ENCODE measurements at places on chromosomes 5 and 9.

GRCh38 chr9:135410831-135411473, 68.6 kb upstream of the PPP1R26 start:
- peak; percentile 40 for DNase-seq

DNA sequence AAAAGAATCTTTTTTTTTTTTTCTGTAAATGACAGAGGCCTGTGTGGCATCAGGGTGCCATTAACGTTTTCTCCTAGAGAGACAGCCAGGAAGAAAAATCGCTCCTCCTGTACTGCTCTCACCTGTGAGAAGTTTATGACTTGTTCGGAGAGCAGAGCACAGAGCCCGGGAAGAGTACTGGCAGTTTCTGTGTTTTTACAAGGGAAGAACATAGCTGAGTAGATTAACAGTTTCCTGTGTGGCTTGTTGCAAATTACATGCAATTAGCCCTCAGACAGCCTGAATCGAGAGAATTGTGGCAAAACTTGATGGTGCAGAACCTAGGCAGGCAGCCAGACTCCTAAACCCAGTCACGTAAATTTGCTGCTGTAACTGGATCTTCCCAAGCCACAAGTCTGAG, 32.1 kb downstream of the PRKACG start:
- no peak for DNase-seq

GRCh38 chr9:72935595-72935994, 17.3 kb downstream of the ALDH1A1 start:
- no peak for DNase-seq

DNA sequence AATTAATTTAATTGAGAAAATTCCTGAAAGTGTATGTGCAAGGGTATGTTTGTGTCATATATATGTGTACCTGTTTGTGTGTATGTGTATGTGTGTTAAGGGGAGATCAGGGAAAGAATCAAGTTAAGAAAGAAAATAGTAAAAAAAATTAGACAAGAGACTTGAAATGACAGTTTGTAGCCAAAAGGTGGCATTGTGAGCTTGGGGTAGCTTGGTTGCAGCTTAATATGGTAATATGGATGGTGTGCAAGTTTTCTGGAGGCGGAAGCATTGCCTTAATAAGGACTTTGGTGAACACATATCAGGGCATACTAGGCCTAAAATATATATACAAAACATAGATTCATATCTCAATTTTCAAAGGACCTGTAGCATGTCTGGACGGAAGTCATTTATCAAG, 129.9 kb downstream of the INSYN2B start:
- DNase-seq, result no peak

- DNase-seq, result no peak
Measured at GRCh38 chr9:1951446-1951845, 63.7 kb upstream of the SMARCA2 start.

DNA sequence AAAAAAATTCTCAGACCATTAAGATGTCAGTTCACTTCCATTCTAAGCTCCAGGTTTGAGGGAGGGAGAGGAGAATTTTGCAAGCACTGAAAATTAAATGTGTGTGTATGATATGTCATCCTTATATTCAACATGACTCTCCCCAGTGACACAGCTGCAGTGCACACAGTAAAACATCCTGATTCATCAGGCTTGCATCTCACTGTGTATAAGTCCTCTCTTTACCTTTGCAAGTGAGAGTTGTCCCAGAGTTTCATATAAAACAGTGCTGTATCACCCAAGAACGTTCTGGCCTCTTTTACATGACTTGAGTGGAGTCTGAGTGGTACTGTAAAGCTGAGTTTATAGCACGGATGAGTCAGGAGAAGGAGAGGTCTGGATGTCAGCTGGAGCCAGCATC, 50.0 kb downstream of the DMRT2 start:
- no peak for DNase-seq

- DNase-seq, result no peak
Measured at GRCh38 chr9:136204838-136205706, at the start of gene LHX3. TSS of gene LHX3 (minus strand) at chr9:136205128. CDS start at chr9:136205012, 116 bp downstream.

DNA sequence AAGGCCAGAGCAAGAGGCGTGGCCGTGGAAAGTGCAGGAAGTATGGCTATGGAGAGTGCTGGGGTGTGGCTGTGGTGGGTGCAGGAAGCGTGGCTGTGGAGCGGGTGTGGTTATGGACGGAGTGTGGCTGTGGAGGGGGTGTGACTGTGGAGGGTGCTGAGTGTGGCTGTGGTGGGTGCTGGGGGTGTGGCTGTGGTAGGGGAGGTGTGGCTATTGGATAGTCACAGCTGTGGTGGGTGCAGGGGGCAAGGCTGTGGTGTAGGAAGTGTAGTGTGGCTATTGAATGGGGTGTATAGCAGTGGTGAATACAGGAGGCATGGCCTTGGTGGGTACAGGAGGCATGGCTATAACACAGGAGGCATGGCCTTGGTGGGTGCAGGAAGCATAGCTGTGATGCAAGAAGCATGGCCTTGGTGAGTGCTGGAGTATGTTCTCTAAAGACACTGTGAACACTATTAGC, 40.8 kb upstream of the SPATA31C2 start:
- DNase-seq, result no peak

DNA sequence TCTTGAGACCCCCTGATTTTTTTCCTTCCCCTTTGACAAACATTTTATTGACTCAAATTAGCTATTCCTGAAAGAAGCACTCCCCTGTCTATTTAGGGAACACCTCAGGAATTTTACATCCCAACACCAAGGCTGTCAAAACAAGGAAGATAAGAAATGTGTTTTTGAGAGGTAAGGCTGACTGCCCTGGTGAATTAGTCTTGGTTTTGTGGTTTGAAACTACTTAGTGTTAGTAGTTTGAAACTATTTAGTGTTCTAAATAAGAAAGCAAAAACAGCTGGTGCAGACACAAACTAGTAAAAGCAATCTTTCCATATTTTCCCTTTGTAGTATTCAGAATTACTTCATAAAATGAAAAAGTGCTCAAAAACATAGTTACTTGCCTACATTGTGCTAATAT, 120.7 kb downstream of the PCSK1 start:
- DNase-seq, result no peak

DNA sequence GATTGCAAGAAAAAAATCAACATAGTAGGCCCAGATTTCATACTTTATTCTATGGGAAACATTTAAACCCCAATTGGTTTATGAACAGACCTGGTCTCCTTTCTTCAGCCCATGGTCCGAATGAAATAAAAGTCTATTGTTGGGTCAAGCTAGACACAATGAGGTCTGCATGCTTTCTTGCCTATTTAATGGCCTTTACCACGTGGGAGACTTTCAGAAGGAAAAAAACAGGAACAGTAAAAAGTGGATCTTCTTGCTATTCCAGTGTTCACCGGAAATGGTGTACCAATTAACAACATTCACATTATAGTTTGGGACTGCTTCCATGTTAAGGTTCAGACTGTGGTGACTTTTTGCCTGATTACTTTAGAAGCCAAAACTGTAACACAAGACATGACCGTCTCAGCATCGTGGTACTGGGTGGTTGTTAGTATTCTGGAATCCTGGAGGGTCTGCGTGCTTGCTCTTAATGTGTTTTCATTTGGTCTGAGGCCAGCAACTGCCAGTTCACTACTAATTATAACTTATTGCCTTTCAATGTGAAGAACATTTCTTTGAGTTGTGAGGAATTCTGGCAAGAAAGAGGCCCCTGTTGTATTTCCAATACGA, 85.4 kb upstream of the PRRC1 start:
- DNase-seq, result no peak

DNA sequence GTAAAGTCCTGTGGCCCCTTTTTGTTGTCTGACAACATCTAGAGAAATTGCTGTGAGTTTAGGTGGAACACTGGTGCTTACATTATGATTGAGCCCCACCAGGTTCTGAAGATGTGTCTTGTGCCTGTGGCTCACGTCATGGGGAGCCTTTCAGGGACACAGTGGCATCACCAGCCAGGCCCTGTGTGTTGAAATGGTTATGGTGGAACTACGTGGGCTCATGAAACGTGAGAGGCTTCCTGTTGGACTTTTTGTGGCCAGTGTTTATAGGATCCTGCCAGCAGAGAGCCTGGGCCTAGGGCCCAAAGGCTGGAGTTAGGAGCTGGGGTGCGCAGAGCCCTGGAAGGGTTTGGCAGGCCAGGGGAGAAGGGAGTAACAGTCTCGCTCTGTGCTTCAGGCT, 46.8 kb downstream of the TENT4A start:
- no peak for DNase-seq

- DNase-seq, result no peak
Measured at GRCh38 chr5:113778147-113778546, 264.7 kb downstream of the YTHDC2 start.

- DNase-seq, result no peak
Measured at GRCh38 chr9:72600671-72601070, 79.3 kb downstream of the TMC1 start.

DNA sequence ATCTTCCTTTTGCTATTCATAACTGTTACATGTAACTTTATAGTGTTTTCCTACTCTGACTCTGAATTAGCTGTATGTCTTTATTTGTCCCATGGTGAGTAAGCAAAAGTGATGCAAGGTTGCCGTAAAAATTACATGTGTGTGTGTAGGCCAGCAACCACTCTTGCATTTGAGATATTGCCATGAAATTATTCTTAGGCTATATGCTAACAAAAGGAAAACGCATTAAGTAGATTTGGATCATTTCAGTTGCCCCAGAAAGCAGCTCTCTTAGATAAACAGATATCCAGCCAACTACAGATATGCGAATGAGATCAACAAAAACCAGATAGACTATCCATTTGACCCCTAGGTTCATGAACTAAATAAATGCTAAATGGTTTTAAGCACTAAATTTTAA, 73.6 kb downstream of the CYLC2 start:
- DNase-seq, result no peak

DNA sequence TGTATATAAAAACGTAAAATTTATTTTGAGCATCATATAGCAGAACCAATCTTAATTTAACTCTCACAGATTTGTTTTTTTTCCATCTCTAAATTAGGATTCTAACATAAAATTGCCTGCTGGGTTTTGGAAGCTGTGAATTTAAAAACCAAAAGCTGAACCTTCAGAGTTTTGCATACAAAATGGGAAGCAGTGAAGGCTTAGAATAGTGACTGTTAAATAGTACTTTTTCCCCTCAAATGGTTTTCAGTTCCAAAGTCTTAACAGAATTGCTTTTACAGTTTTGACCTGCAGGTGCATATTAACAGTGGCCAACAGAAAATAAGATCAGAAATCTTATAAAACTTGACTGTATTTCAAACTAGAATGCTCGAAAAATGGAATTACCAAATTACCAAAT, 55.1 kb upstream of the LVRN start:
- no peak for DNase-seq

DNA sequence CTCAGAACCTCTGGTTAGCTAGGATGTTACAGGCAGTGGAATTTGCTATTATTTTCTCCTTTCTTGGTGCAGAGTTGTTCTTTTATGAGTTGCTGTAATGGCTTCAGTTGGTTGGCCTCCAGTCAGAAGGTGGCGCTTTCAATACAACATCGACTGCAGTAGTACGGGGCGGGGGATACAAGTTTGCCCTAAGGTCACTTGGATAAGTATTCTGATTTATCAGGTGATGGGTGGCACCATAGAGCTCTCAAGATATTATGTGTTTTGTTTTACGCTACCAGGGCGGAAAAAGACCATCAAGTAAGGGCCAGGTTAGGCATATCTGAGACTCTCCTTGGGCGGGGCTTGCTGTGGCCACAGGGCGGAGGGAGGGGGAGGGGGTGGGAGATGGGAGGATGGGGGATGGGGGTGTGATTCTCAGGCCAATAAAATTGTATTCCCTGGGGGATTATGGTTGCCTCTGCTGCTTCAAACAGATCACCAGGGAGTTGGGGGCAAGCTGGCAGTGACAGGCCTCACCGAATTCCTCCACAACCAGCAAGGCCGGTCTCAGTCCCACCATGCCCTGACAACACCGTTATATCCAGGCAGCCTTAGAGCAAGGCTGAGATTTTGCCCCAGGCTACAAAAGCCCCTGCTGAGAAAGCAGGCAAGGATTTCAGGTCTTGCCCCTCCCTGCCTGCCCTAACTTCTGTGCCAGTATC, 15.9 kb upstream of the RNF38 start:
- DNase-seq, result no peak

GRCh38 chr9:130654879-130655278, 9.5 kb upstream of the PRDM12 start:
- DNase-seq, result no peak

GRCh38 chr5:59341760-59342159, 551.8 kb downstream of the PDE4D start:
- no peak for DNase-seq

DNA sequence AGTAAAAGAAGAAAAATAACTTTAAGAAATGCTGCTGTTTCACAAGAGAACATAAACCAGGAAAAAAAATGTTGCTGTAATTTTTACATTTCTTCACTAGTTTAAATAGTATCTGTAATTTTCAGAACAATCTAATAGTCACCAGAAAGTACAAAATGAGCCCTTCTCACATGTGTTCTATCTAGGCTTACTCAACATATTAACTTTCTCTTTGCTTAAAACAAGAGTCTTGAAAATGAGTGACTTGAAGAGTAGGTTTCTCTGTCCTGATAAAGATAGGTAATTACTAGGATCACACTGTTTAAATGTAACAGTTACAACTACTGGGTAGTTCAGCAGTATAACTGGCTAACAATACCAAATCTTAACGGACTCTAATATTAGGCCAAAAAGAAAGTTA, 37.5 kb downstream of the CLINT1 start:
- no peak for DNase-seq

- DNase-seq, result no peak
Measured at GRCh38 chr9:93645921-93646639, 69.7 kb downstream of the PHF2 start.

DNA sequence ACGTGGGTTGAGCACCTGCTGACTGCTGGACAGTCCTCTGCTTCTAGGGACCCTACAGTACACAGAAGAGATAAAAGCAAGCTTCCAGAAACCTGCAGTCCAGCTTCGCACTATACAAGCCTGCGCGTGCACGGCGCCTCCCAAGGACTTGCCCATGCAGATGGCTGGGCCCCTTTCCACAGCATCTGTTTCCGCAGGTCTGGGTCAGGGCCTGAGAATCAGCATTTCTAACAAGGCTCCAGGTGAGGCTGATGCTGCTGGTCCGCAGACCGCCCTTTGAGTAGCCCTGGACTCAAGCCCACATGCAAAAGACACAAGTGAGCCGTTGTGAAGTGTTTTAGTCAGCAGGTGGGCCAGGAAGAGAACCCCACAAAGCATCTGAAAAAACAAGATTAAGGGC, 133.1 kb downstream of the HSD17B3 start:
- DNase-seq, result no peak

DNA sequence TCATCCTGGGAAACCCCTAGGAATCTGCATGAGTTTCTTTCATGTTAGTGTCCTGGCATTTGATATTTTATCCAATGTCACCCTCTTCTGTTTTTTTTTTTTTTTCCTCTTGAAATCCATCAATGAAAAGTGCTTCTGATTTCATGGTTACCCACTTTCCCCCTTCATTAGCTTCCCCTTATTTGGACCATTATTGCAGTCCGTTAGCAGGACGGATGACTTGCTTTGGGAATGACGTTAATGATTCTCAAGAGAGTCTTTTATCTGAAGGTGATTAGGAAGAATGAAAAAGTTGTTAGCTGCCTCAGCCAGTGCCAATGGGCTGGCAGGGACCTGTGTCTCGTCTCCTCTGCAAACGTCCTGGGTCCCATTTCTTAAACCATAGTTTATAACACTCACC, 134.7 kb downstream of the SEMA6A start:
- DNase-seq, result no peak

All from HuH-7 (cell line).